HCT116 (cell line): ENCODE measurements at places on chromosomes 3 and 15. TPM values are rescaled to one million over a fixed set of nuclear protein-coding genes. Genes with fewer than 3 reads are reported as not detected.

GRCh38 chr3:126887686-126888085 lies 95.2 kb upstream of the PLXNA1 start:
- no peaks in the 10 kb centered on the region for H3K27me3 ChIP-seq
- no peak for DNase-seq
- H3K4me3 ChIP-seq: no peak overlapping the region
- no peaks in the 10 kb centered on the region for H3K4me1 ChIP-seq
- no peak overlapping the region for H3K27ac ChIP-seq
- H3K36me3 ChIP-seq: no peaks in the 10 kb centered on the region

DNA sequence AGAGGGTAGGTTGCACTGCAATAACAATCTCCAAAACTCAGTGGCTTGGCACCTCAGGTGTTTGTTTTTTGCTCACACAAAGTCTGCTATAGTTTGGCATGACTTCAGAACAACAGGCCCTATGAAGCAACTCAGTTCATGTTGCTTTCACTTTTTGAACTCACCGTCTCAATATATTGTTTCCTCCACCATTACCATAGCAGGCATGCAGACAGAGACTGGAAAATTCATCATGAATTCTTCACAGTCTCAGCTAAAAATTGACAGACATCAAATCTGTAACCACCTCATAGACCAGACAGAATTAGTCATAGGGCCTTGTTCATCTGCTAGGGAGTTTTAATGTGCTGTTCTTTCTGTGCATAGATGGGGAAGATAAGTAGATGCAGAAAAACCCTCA lies 161.4 kb upstream of the POU1F1 start:
- no peaks in the 10 kb centered on the region for H3K4me1 ChIP-seq
- no peak for DNase-seq
- H3K36me3 ChIP-seq: no peaks in the 10 kb centered on the region
- no peak overlapping the region for H3K4me3 ChIP-seq

DNA sequence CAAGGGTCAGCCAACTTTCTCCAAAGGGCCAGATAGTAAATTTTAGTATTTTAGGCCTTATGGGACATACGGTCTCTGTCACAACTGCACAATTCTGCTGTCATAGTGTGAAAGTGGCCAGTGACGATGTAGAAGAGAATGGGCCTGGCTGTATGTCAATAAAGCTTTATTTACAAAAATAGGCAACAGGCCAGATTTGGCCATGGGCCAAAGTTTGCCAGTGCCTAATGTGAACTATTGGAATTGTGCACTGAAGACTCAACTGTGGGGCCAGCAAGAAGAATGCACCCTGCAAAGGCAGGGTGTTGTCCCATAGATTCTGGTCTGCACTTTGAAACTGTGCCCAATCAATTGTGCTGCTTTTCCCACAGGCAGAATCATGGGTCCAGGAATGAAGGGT lies 69.4 kb upstream of the PRR23E start:
- DNase-seq: no peak
- no peaks in the 10 kb centered on the region for H3K36me3 ChIP-seq
- peaks cover 28% of the 10 kb centered on the region for H3K27me3 ChIP-seq
- H3K4me3 ChIP-seq: no peak overlapping the region
- no peak overlapping the region for H3K27ac ChIP-seq

DNA sequence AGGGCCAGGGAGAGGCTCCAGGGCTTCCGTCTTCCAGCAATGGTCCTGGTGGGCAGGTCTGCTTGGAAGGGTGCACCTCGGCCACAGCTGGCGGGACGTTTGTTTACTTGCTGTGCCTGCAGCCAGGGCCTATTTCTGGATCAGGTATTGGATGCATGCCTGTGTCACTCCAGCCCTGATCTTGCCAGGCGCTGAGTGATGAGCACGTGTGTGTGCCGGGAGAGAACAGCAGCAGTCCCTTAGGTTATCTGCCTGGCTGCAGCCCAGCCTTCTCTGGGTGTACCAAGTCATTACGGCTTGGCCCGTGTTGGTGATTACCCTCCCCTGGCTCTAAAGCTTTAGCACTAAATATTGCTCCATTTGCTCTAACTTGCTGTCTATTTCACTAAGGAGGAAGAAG lies 14.9 kb downstream of the CCDC32 start:
- no peaks in the 10 kb centered on the region for H3K4me1 ChIP-seq
- H3K27me3 ChIP-seq: no peaks in the 10 kb centered on the region
- no peak for DNase-seq
- no peaks in the 10 kb centered on the region; the same call in 1 of the 2 replicates for H3K36me3 ChIP-seq
- H3K27ac ChIP-seq: no peak overlapping the region
- no peak overlapping the region for H3K4me3 ChIP-seq

DNA sequence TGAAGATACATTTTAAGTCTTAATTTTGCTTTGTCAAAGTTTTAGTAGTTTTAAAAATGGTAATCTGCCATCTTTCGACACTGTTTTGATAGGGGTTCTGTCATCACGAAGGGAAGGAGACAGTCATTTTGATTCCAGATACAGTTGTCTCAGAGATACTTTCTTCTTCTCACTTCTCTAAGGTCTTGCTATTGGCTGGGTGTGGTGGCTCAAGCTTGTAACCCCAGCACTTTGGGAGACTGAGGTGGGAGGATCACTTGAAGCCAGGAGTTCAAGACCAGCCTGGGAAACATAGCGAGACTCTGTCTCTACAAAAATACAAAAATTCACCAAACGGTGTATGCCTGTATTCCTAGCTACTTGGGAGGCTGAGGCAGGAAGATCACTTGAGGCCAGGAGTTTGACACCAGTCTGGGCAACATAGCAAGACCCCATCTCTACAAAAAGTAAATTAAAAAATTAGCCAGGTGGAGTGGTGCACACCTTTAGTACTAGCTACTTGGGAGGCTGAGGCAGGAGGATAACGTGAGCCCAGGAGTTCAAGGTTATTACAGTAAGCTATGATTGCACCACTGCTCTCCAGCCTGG lies 3.3 kb downstream of the RAB8B start:
- no peaks in the 10 kb centered on the region for H3K27me3 ChIP-seq
- DNase-seq: no peak
- H3K36me3 ChIP-seq: no peaks in the 10 kb centered on the region
- H3K4me3 ChIP-seq: no peak overlapping the region
- H3K27ac ChIP-seq: no peak overlapping the region
- peaks cover 16% of the 10 kb centered on the region for H3K4me1 ChIP-seq

DNA sequence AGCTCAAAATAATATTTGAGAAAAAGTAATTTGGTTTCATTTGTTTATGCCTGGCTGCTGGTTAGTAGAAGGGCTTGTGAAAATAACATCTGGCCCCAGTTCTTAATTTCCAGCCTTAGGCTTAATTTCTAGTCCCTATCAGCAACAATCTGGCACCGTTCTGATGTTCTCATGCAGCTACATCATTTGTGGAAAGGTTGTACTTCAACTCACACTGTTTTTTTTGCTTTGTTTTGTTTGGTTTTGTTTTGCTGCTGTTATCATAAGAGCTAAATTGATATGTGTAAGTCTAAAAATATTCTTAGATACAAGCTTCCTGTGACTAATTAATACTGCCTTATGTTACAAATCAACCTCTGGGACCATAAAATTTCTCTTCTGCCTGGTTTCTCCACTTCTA lies 8.9 kb downstream of the CPA3 start:
- no peak for DNase-seq
- H3K27me3 ChIP-seq: no peaks in the 10 kb centered on the region
- no peaks in the 10 kb centered on the region for H3K4me1 ChIP-seq
- H3K27ac ChIP-seq: no peak overlapping the region
- no peaks in the 10 kb centered on the region for H3K36me3 ChIP-seq
- no peak overlapping the region for H3K4me3 ChIP-seq

SAMD7 gene
- total RNA-seq: not detected
